ENCODE measurements at places on chromosomes 7 and 10.

DNA sequence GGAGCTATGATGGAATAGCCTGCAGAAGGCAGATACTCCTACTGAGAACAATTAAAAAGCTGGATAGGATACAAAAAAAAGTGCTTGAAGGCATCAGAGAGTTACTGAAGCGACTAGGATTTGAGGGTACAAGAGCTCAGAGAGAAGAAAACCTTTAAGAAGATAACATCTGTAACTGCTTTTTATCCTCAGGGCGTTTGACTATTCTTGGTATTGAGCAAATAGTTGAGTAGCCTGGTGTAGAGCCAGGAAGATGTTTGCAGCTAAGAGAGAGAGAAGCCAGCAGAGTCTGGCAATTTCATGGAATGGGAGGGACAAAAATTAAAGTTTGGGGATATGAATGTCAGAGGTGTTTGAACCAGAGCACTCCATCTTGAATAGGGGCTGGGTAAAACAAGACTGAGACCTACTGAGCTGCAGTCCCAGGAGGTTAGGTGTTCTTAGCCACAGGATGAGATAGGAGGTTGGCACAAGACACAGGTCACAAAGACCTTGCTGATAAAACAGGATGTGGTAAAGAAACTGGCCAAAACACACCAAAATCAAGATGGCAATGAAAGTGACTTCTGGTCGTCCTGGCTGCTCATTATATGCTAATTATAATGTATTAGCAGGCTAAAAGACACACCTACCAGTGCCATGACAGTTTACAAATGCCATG lies 428.8 kb downstream of the SH2D4B start:
- DNase-seq: no peak

DNA sequence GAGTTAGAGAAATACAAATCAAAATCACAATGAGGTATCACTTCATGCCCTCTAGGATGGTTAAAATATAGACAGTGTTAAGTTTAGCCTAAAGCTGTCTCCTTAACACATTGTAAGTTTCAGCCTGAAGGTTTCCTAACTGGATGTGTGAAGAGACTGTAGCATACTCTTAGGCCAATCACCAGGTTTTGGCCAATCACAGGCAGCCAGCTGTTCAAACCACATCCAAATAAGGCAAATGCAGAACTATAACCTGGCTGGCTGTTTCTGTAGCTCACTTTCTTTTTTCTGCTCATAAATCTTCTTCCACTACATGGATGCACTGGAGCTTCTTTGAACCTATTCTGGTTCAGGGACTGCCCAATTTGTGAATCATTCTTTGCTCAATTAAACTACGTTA lies 19.7 kb downstream of the ESYT2 start:
- no peak for DNase-seq

GRCh38 chr10:132574783-132575319 lies 37.3 kb downstream of the INPP5A start:
- DNase-seq: no peak

DNA sequence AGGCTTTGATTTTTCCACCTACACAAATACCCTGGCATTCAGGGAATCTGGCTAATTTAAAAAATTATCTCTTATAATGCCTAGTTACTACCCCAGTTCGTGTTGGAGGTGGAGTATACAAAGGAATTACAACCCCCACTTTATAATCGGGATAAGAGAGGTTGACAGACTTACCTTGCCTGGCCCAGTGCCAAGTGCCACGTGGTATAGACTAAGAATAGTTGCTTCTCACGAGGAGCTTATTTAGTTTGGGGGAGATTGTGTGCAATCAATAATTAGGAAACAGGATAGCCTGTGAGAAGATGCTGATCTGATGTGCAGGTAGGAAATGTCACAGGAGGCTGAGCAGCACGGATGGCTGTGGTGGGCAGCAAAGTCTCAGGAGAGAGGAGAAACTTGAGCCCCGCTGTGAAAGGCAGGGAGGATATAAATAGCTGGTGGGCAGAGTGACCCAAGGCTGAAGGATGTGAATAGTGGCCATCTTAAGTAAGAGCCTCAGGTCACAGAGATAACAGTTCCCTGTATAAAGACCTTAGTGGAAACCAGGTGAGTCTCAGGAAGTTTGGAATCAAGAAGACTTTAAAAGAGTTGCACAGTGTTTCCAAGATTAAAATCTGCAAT lies 11.3 kb upstream of the ATXN7L1 start:
- no peak for DNase-seq

- no peak for DNase-seq
These were observed 310.7 kb downstream of the CALN1 start for GRCh38 chr7:72101444-72101843.

DNA sequence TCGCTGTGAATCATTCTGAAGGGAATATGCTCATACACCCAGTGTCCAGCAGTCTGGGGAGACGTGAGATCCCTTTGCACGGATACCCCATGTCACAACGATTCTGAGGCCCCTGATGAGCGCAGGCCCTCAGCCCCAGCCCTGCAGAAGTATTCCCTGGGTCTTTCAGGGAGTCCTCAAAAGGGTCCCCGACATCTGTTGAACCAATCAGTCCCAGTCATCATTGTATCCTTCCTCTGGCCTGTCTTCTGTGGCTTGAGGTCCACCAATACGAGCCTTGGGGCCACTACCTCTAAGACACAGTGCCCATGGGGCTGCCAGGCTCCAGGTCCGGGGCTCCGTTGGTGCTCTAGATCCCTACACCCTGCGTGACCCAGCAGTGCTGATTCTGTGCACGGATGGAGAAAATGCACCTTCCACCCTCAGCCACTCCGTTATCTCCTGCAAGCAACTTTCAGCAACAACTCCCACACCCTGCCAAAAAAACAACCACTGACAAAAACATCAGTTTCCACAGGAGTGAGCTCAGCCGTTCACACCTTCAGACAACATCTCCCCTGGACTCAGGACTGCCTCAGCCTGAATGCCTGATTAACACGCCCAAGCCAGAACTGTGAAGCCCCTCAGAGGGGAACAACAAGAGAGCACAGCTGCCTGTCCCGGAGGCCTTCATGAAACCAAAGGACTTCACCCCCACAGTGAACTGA lies 46.9 kb upstream of the KDM7A start:
- no peak for DNase-seq

DNA sequence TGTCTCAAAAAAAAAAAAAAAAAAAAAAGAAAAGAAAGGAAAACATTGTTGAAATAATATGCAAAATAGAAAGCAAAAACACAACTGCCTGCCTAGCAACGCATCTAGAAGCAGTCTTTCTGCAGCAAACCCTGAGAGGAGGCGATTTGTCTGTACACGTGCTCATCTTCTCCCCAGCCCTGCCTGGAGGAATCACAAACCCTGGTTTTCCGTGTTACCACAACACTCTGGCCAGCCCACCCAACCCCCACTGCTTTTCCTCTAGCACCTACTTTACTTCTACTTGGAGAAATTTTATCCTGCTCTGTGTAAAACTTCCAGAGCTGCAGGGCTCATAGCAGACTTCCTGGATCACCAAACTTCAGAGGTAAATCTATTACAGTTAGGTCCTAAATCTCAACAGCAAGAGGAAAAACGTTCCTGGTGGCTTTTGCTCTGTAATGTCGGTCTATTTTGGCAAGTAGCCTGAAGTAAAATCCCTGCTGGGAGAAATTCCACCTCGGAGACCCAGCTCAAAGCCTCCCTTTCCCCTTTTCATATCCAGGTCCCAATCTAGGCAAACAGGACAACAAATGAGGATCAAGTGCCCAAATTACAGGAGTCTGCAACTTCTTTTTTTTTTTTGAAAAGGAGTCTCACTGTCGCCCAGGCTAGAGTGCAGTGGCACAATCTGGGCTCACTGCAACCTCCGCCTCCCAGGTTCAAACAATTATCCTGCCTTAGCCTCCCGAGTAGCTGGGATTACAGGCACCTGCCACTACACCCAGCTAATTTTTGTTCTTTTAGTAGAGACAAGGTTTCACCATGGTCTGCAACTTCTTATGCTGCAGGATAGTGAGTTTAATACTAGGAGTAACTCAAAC lies 91.6 kb downstream of the DNMBP start:
- DNase-seq: no peak

- DNase-seq: no peak
These were observed 88.5 kb upstream of the ATP6V0A4 start for GRCh38 chr7:138886501-138886917.

DNA sequence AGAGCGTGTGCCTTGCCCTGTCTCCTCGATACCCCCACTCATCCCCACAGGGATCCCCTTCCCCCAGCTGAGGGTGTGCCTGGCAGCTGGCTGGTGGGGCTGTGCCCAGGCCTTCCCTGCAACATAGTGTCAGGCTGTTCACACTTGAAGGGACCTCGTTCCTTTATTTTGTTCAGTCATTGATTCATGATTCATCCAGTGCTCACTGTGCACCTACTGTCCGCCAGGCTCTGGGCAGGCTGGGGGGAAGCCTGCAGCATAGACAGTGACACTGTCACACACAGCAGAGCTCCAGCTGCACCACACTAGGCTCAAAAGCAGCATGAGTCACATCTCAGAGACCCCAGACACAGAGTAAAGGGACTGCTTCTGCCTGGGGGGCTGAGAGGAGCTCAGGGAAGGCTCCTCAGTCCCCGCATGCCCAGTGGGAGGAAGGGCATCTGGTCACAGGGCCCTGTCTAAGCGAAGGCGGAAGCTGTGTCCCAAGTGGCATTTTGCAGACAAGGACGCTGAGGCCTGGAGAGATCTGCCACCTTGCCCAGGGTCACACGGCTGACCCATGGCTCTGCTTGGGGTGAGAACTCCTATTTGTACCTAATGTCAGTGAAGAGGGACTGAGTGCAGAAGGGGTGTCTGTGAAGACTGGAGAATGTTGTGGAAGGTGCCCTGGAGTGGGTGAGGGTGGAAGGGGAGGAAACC lies 27.9 kb downstream of the CDH23 start:
- DNase-seq: no peak

- DNase-seq: no peak
These were observed 203.9 kb downstream of the NXPH1 start for GRCh38 chr7:8637322-8637721.

- DNase-seq: no peak
These were observed 94.8 kb downstream of the PFKFB3 start for GRCh38 chr10:6297522-6297921.

DNA sequence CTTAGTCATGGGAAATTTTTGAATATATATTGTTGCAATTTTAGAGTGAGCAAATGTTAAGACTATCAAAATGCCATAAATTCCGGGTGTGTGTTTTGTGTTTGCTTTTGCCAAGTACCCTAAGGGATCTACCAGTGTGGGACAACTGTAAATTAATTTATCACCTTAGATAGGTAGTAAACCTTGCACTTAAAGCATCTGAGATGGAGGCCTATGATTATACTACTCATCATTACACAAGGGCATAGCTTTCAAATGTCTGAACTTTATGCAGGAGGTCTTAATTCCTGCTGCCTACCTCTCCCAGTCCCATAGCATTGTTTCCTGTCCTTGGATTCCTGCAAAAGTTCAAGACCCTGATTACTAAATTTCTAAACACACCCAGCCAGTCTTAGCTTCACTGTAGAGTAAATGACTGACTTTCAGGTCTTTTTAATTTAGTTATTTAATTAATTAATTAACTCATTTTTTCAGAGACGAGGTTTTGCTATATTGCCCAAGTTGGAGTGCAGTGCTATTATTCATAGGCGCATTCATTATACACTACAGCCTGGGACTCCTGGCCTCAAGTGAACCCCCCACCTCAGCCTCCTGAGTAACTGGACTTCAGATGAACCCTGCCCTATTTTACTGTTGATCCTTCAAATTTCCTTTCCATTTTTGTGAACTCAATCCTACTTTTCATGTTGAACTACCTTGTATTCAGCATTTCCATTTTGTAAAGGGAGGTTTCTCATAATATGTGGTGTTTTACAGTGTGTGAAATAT lies 47.0 kb downstream of the THSD7A start:
- DNase-seq: no peak

GRCh38 chr7:7557252-7557651 lies 9.4 kb upstream of the MIOS start:
- DNase-seq: no peak

DNA sequence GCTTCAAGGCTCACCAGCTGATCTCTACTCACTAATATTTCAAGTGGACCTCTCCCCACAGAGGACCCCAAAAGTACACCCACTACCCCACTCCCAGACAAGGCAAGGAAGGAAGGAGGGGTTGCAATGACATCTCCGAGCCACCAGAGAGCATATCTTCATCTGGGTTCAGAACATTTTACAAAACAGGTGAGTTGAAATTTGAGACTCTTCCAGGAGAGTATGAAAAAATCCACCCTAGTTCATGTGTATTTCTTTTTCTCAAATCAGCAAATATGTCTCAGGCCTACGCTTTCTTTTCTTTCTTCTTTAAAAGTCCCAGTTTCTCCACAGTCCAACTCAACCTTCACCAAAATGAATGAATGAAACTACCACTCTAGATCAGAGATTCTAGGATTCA lies 61.9 kb downstream of the SGMS1 start:
- no peak for DNase-seq

- no peak for DNase-seq
These were observed 19.7 kb upstream of the CHST12 start for GRCh38 chr7:2383543-2384274.

GRCh38 chr7:69739190-69739589 lies 140.9 kb downstream of the AUTS2 start:
- DNase-seq: no peak

DNA sequence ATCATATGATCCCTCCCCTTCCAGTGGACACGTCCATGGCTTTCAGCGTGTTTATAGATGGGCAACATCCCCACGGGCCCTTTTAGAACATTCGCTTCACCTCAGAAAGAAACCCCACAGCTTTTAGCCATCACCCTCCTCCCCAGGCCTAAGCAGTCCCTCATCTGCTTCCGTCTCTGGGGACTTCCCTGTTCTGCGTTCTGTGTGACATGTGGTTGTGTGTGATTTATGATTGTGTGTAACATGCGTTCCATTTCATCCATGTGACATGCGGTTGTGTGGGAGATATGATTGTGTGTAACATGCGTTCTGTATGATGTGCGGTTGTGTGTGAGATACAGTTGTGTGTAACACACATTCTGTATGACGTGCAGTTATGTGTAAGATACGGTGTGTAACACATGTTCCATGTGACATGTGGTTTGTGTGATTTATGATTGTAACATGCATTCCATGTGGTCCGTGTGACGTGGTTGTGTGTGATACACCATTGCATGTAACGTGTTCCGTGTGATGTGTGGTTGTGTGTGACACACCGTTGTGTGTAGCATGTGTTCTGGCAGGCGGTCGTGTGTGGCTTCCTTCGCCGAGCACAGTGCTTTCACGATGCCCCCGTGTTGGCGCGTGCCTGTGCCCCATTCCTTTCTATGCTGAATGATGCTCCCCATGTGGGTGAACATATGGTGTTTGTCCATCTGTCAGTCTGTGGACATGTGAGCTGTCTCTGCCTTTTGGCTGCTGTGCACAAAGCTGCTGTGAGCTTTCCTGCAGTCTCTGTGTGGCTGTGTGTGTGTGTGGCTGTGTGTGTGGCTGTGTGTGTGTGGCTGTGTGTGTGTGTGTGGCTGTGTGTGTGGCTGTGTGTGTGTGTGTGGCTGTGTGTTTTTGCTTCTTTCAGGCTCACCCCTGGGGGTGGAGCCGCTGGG lies 26.2 kb downstream of the PWWP2B start:
- DNase-seq: no peak

DNA sequence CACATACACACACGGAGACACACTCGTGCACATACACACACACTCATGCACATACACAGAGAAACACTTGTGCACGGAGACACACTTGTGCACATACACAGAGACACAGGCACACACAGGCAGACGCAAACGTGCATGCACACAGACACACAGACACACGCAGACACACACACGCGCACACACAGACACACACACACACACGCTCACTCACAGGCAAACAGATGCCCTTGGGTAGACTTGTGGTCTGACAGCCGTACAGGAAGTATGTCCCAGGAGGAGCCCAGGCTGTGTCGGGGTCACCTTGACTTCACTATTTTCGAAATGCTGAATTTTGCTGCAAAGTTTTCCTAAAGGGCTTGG lies 538.0 kb downstream of the DNAJB6 start:
- no peak for DNase-seq

GRCh38 chr7:101681170-101682007 lies 52.3 kb upstream of the MYL10 start:
- no peak for DNase-seq
